ENCODE measurements at places on chromosomes 12 and 14.

- DNase-seq: no peak
These were observed 179.7 kb upstream of the VASH1 start for GRCh38 chr14:76581592-76581991.

GRCh38 chr12:76697849-76698248 is 66.1 kb upstream of the ZDHHC17 start:
- no peak for DNase-seq

GRCh38 chr12:94405413-94406116 is 54.1 kb downstream of the CEP83 start:
- no peak for DNase-seq

GRCh38 chr12:108914121-108914531 is 34.2 kb downstream of the DAO start:
- no peak for DNase-seq

GRCh38 chr12:14279845-14280244 is 85.6 kb upstream of the ATF7IP start:
- DNase-seq: no peak

DNA sequence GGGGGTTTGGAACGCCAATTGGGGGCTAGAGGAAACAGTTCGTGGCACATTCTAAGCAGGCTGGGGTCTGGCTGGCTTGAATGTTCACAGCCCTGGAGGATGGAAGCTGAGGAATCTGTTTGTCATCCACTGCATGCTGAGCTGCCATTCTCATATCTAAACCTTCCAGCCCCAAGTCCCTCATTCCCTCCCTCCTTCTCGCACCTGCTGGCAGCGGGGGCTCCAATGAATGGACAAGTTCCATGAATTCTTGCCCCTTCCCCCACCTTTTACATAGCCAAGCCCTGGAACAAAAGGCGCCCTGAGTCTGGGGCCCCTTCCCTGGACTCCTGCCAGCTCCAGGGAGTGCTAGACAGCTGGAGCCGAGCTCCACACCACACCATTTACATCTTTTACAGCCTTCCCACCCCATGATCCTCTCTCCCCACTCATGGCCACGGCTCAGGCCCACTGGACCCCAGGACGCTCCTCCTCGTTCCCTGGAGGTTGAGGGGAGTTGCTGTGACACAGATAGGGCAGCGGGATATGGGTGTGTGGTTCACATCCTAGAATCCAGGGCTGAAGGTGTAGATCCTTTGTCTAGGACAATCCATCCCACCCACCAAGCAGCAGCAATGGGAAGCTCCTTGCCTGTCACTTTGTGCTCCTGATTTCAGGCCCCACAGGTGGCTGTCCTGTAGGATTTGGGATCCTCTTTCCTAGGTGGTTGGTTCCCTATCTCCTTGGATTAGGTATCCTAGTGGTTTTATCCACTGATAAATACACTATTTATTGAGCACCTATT is 21.7 kb upstream of the VRTN start:
- no peak for DNase-seq

DNA sequence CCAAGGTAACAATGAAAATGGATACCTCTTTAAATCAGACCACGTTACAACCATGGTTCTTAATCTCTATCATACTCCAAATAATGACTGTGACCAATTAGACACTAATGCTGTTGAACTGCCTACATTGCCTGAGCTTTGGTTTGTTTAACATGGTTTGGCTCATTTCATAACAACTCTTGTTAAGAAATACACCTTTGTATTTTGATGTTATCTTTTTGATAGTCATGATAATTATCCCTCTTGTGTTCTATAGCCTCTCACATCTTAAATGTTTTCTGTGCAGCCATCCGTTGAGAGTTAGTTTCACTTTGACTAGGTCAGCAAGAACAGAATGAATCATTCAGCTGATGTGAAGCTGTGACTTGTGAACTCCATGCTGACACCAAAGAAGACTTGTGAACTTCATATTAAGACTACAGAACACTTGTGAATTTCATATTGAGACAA is 75.5 kb upstream of the RERGL start:
- DNase-seq: no peak

- peak; percentile 59 for DNase-seq
These were observed 835 bp downstream of the VEZT start for GRCh38 chr12:95218150-95219133.

DNA sequence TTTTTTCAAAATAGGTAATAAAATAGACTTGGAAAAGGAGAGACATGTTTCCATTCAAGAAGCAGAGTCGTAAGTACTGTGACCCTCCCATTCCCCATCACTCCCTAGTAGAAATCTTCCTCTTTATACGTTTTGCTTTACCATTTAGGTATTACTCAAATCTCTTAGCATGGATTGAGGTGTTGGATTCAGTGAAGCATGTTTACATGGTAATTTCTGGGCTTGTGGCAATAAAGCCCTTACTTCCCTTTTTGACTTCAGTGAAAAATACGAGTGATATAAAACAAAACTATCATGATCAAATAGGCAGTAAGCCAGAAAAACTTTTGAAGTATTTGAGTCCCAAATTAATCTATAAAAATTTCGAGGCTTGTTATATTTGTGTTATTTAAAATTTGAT is 27.4 kb downstream of the RAB21 start:
- DNase-seq: no peak

- no peak for DNase-seq
These were observed 285.1 kb upstream of the NOS1 start for GRCh38 chr12:117646520-117646919.

- DNase-seq: no peak
These were observed 4.4 kb downstream of the KRT76 start for GRCh38 chr12:52772772-52773171.

DNA sequence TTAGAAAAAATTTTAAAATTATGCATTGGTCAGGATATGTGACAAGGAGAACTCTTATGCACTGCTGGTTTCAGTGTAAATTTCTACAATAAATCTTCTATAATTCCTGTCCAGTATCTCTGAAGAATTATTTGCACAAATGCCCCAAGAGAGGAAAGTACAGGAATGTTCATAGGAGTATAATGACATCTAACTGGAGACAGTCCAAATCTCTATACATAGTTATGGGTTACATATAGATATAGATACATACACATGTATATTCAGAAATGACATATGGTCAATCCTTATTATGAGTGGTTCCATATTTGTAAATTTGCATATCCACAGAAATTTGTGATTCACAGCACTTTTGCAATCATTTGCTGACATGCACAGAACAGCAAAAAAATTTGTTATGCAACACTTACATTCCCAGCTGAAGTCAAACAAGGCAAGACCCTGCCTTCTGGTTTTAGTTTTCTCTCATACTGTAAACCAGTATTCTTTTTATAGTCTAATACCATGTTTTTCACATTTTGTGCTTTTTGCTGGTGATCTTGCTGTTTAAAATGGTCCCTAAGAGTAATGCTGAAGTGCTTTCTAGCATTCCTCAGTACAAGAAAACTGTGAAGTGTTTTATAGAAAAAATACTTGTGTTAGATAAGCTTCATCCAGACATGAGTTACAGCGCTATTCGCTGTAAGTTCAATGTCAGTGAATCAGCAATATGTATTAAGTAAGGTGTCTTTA is 103.8 kb downstream of the SLC16A7 start:
- no peak for DNase-seq

- DNase-seq: no peak
These were observed 342.6 kb downstream of the NOVA1 start for GRCh38 chr14:26255213-26255612.

GRCh38 chr12:105954951-105955931 is 183.5 kb downstream of the NUAK1 start:
- DNase-seq: no peak

DNA sequence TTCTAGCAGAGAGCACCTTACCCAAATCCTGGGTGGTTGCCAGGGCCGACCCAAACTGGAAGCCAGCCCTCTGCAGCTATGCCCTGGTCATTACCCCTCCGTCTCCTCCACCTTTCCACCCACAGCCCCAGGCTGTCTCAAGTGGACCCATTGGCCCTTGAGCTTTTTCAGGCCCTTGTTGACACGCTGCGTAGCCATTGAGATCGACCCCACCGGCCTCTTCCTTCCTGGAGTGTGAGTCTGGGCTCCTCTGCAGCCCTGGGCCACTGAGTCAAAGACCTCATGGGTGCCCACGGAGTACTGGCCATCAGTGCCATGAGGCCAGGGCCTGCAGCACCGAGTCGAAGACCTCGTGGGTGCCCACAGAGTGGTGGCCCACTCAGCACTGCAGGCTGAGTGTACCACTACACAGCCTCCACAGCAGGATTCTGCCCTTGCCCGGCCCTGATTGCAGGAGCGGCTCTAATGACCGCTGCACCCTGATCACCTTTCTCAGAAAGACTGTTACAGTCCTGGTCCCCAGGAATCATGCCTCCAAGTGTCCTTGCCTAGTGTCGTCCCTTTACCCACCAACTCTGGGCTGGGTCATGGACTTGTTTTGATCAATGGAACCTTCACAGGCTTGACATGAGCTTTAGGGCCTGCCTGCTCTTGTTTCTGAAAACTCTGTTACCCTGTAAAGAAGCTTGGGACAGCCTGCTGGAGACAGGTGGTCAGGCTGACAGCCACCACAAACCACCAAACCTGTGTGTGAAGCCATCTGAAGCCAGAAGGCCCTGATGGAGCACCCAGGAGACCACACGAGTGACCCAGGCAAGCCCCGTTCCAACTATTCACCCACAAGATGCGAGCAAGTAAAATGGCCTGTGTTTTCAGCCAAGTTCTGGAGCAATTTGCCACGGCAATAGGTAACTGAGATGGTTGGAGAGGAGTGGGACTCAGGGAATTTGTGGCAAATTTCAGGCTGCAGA is 39.6 kb upstream of the TRAF3 start:
- no peak for DNase-seq

Data from activated CD8-positive, alpha-beta T cell treated with anti-CD3 and anti-CD28 coated beads, Interleukin-2, amount 10 ng/mL, durations not matched to agents 7 days and 5 days (primary cell).